ENCODE measurements at places on chromosomes 7 and 10.

GRCh38 chr10:57624856-57625592, 642.7 kb downstream of the IPMK start:
- DNase-seq: no peak

- no peak for DNase-seq
Measured at GRCh38 chr10:109875151-109875568, 48.2 kb downstream of the XPNPEP1 start.

DNA sequence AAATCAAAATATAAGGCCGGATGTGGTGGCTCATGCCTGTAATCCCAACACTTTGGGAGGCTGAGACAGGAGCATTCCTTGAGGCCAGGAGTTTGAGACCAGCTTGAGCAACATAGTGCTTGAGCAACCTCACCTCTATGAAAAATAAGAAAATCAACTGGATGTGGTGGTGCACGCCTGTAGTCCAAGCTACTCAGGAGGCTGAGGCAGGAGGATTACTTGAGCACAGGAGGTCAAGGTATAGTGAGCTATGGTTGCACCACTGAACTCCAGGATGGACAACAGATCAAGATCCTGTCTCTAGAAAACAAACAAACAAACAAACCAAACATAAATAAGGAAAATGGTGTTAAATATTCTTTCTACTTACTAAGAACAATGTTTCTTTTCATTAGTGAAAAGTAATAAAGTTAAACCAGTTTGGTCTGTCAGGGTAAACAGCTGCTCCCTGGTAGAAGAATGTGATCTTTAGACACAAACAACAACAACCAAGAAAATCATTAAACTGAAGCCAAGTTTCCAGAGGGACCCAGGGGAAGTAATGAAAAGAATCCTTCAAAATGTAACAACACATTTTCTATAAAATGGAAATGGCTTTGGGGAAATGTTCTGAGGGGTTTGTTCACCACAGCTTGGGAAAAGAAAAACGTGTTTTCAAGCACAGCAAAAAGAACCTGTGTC, 17.5 kb upstream of the BAG3 start:
- no peak for DNase-seq

- DNase-seq: no peak
Measured at GRCh38 chr10:9198611-9199010, 1144.1 kb downstream of the GATA3 start.

GRCh38 chr7:123681561-123681960, 25.9 kb downstream of the LMOD2 start:
- DNase-seq: no peak

GRCh38 chr7:97006055-97006815, 882 bp downstream of the DLX6 start:
- no peak for DNase-seq

GRCh38 chr7:151759591-151760042, 117.3 kb downstream of the PRKAG2 start:
- DNase-seq: peak; percentile 28

- no peak for DNase-seq
Measured at GRCh38 chr7:18647582-18647981, 152.0 kb downstream of the HDAC9 start.

DNA sequence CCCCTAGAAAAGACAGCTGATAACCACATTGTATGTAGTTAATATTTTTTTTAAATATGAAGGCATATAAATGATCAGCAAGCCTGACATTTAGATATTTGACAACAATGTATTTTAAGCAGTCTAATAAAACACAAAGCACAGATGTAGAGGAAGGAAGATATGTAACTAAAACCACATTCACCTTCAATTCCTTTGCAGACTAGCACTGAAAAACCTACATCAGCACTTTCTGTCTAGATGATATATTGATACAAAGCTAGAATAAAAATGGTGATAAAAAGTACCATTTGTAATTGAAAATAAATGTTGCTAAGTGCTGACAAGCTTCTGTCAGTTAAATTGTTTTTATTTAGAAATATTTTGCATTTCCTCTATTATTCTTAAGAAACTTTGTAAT, 153.6 kb downstream of the IMMP2L start:
- no peak for DNase-seq

- no peak for DNase-seq
Measured at GRCh38 chr7:74029089-74029785, 1.3 kb downstream of the ELN start.

DNA sequence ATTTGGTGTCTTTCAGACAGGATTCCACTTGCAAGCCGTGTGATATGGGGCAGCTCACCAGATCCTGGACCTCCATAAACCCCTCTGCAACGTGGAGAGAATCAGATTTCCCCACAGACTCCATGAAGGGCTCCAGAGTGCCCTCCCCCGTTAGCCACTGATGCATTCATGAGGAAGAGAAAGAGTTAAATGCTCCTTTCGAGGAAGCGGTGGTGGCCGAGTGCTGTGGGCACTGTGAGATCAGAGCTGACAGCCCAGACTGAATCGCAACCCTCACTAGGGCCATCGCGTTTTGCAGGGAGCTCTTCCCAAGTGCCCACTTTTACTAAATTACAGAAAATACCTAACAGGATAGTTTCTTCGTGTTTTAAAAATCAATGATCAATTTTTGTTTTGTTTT, 226.3 kb upstream of the ZNF32 start:
- no peak for DNase-seq

Measured in stimulated activated CD8-positive, alpha-beta memory T cell treated with anti-CD3 and anti-CD28 coated beads, Interleukin-4, amount 100 ng/mL, for 4 hours (primary cell).